ENCODE measurements at places on chromosomes 1 and 21.

GRCh38 chr1:183024317-183025009 is 1.2 kb downstream of the LAMC1 start:
- H3K4me1 ChIP-seq = peaks cover 9% of the 10 kb centered on the region
- DNase-seq = no peak
- H3K27me3 ChIP-seq = peaks cover 77% of the 10 kb centered on the region
- no peaks in the 10 kb centered on the region for H3K36me3 ChIP-seq
- no peak overlapping the region for H3K27ac ChIP-seq
- peak overlapping the region; percentile 71 for H3K4me3 ChIP-seq

DNA sequence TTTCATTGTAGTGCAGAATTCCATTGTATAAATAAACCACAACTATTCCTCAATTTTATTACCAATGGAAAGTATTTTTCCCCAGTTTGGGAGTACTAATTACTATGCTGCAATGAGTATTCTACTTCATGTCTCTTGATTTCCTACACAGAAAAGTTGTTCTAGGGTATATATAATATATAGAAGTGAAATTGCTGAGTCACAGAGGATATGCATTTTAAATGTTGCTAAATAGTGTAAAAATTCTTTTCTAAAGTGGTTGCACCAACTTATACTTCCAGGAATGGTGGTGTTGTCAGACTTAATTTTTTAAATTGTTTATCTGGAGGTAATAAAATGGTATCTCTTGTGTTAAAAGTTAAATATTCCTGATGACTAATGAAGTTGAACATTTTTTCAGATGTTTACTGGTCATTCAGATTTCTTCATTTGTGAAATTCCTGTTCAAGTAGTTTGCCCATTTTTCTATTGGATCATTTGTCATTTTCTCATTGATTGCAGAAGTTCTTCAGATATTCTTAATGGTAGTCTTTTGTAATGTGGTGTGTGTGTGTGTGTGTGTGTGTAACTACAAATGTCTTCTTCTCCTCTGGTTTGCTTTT is 19.1 kb upstream of the MYOG start:
- H3K27ac ChIP-seq = no peak overlapping the region
- DNase-seq = no peak
- no peaks in the 10 kb centered on the region for H3K36me3 ChIP-seq

- DNase-seq = no peak
- H3K27me3 ChIP-seq = no peaks in the 10 kb centered on the region
- peaks cover 15% of the 10 kb centered on the region for H3K36me3 ChIP-seq
Observed at GRCh38 chr1:202802034-202802433, 6.2 kb downstream of the KDM5B start.

GRCh38 chr21:42215942-42216725 is 2.8 kb upstream of the ABCG1 start:
- peaks cover 7% of the 10 kb centered on the region for H3K4me1 ChIP-seq
- no peak for DNase-seq
- no peak overlapping the region for H3K27ac ChIP-seq
- peaks cover 2% of the 10 kb centered on the region for H3K36me3 ChIP-seq
- no peak overlapping the region for H3K4me3 ChIP-seq

DNA sequence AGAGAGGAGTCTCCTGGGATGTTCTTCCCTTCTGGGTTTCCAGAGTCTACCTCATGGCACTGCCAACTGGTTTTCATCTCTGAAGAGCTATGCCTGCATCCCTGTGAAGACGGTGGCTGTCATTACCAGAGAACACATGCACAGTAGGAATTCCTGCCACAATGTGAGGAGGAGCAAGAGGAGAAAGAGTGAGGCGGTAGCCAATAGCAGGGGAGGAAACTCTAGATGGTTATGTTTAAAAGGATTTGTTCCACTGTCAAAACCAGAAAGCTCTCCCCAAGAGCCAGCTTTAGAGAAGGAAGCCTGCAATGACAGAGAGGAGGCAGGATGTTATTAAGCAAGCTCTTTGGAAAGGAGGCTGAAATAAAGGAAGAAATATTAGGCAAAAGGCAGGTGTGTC is 12.3 kb downstream of the LMX1A start:
- no peaks in the 10 kb centered on the region for H3K4me1 ChIP-seq
- peaks cover 47% of the 10 kb centered on the region for H3K27me3 ChIP-seq
- no peak overlapping the region for H3K27ac ChIP-seq
- no peak overlapping the region for H3K4me3 ChIP-seq
- no peaks in the 10 kb centered on the region for H3K36me3 ChIP-seq
- no peak for DNase-seq

GRCh38 chr1:221430152-221430960 is 311.5 kb downstream of the DUSP10 start:
- peaks cover 6% of the 10 kb centered on the region for H3K4me1 ChIP-seq
- H3K27me3 ChIP-seq = peaks cover 8% of the 10 kb centered on the region
- no peak overlapping the region for H3K27ac ChIP-seq
- no peak for DNase-seq

- no peak for DNase-seq
- peaks cover 55% of the 10 kb centered on the region for H3K27me3 ChIP-seq
- H3K27ac ChIP-seq = no peak overlapping the region
- no peaks in the 10 kb centered on the region for H3K4me1 ChIP-seq
- no peak overlapping the region for H3K4me3 ChIP-seq
- no peaks in the 10 kb centered on the region for H3K36me3 ChIP-seq
Observed at GRCh38 chr1:24303600-24303999, 15.6 kb upstream of the GRHL3 start.

GRCh38 chr1:65168867-65169266 is 20.9 kb downstream of the AK4 start:
- DNase-seq = no peak
- H3K4me3 ChIP-seq = no peak overlapping the region
- H3K27me3 ChIP-seq = no peaks in the 10 kb centered on the region
- H3K36me3 ChIP-seq = peaks cover 9% of the 10 kb centered on the region
- peaks cover 20% of the 10 kb centered on the region for H3K4me1 ChIP-seq

DNA sequence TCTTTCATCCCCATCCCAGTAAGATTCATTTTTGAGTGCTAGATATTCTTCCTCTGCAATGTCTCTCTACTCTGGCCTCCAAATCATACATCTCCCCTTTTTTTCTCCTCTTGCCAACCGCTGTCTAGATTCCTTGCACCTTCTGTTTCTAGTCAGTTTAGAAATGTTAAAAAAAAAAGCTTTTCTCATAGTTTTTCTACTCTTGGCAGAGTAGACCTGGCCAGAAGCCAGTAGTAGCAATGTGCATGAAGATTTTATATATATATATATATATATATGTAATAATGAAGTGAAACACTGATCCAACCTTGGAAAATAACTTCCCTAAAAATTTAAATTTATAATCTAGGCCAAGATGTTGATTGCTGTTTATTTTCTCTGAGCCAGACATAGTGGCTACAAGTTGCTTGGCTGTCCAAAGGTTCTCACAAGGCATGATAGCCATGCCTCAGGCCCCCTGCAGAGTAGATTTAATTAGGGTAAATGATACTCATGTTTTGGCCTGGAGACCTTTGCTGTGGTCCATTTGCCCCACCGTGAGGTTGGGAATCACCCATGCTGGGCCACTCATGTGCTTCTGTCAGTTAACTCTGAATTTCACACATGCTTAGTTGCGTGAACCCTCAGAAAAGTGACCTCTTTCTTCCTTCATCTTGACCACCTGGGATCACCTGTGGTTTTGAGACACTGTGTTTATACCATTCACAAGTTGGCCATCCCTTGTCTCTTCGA is 103.4 kb upstream of the KCNE2 start:
- no peak overlapping the region for H3K27ac ChIP-seq
- DNase-seq = no peak
- H3K27me3 ChIP-seq = peaks cover 16% of the 10 kb centered on the region
- H3K4me3 ChIP-seq = no peak overlapping the region
- no peaks in the 10 kb centered on the region for H3K4me1 ChIP-seq
- H3K36me3 ChIP-seq = peaks cover 7% of the 10 kb centered on the region

DNA sequence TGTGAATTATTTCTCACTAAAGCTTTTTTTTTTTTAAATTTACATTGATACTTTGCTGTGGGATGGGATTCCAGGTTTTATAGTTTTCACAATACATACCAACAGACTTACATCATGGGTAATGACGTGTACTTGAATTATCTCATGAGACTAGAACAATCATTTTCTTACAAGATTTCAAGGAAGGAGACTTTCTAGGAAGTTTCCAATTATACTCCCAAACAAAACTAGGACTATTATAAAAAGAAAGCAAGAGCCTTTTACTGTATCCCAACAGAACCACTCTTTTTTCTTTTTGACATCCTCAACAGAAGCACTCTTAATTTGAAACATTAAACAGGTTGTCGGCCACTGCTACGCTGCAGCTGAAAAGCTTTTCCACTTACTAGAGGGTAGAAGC is 48.7 kb downstream of the TESK2 start:
- no peaks in the 10 kb centered on the region for H3K4me1 ChIP-seq
- H3K36me3 ChIP-seq = no peaks in the 10 kb centered on the region
- no peak overlapping the region for H3K27ac ChIP-seq
- DNase-seq = no peak
- H3K4me3 ChIP-seq = no peak overlapping the region

DNA sequence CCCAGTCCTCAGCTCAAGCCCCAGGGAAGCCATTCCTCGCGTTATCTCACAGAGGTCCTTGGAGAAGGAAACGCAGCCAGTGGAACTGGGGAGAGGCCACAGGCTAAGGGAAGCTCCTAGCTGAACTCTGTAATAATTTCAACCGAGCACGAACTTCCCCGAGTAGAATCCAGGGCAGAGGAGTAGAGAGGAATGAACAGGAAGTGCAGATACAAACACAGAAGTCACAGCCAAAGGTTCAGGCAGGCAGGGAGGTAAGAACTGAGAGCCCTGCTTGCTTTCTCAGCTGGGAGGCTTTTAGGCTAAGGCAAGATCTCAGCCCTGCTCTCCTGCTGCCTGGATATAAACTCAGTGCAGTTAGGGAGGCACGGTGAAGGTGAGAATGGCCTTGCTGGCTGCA is 23.7 kb downstream of the WARS2 start:
- H3K27ac ChIP-seq = no peak overlapping the region
- H3K4me3 ChIP-seq = no peak overlapping the region
- H3K4me1 ChIP-seq = no peaks in the 10 kb centered on the region
- H3K27me3 ChIP-seq = no peaks in the 10 kb centered on the region
- no peaks in the 10 kb centered on the region for H3K36me3 ChIP-seq
- DNase-seq = no peak

DNA sequence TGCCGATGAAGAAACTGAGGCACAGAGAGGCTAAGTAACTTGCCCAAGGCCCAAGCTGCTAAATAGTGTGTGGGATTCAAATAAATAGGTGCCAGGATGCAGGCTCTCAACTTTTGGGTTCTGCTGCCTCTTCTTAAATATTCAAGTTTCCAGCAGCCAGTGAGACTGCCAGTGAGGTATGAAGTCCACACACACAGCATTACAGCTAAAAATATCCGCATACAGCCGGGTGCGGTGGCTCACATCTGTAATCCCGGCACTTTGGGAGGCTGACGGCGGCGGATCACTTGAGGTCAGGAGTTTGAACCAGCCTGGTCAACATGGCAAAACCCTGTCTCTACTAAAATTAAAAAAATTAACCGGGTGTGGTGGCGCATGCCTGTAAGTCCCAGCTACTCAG is 78.4 kb upstream of the DIRAS3 start:
- no peak overlapping the region for H3K4me3 ChIP-seq
- H3K36me3 ChIP-seq = no peaks in the 10 kb centered on the region
- no peaks in the 10 kb centered on the region for H3K27me3 ChIP-seq
- H3K27ac ChIP-seq = no peak overlapping the region
- DNase-seq = no peak

DNA sequence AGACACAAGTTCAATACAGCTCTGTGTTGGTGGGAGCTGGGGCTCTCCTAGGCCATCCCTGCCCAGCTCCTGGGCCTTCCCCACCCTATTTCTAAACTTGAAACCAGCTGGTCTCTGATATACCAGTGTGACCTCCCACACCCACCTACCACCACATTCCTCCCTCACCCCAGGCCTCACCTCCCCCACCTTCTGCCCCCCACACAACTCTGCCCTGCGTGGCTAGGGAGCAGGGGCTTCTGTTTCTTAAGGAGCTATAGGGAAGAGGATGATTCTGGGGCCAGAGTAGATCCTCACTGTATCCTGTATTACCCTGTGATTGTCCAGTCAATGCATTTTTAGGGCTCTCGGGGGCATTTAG is 16.5 kb downstream of the NES start:
- peaks cover 43% of the 10 kb centered on the region for H3K4me1 ChIP-seq
- peaks cover 26% of the 10 kb centered on the region for H3K27me3 ChIP-seq
- no peaks in the 10 kb centered on the region for H3K36me3 ChIP-seq
- peak overlapping the region; percentile 91 for H3K4me3 ChIP-seq

- peaks cover 77% of the 10 kb centered on the region for H3K4me1 ChIP-seq
- no peak for DNase-seq
- peaks cover 24% of the 10 kb centered on the region for H3K36me3 ChIP-seq
- no peak overlapping the region for H3K27ac ChIP-seq
- no peak overlapping the region for H3K4me3 ChIP-seq
Observed at GRCh38 chr1:226681652-226682493, 57.2 kb downstream of the ITPKB start.
